Common myeloid progenitor, CD34-positive (primary cell): ENCODE measurements at places on chromosomes 3 and 15.

- no peaks in the 10 kb centered on the region for H3K27me3 ChIP-seq
- peak; percentile 25 for DNase-seq
- peaks cover 5% of the 10 kb centered on the region for H3K4me1 ChIP-seq
- H3K4me3 ChIP-seq = no peak overlapping the region
- no peak overlapping the region for H3K27ac ChIP-seq
Observed at GRCh38 chr3:133464573-133464972, 64.7 kb downstream of the BFSP2 start.

DNA sequence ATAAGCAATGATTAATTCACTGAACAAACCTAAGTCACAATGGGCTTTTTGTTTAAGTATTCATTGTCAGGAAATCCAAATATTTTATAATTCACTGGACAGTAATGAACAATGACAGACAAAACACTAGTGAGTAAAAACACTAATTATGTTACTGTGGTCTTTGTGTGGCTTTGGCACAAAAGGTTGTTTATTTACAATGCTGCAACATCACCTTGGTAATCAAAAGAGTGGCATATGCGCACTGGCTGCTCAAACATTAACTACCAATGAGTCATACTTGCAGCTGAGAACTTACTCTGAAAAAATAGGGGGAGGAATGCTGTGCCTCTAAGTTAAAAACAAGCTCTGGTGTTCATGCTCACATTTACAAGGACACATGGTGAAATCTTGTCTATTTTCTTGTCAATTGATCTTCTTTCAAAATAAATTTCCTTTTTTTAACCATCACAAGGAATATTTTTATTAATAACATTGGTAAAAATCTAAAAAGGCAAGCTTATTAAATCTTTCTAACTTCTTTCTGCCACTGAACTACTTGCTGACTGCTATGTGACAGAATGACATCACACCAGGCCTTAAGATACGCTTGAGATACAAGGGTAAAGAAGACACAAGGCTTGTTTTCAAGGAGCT lies 85.2 kb upstream of the PPIB start:
- DNase-seq = peak; percentile 70
- H3K4me3 ChIP-seq = no peak overlapping the region
- no peak overlapping the region for H3K27ac ChIP-seq
- no peaks in the 10 kb centered on the region for H3K27me3 ChIP-seq
- H3K36me3 ChIP-seq = no peaks in the 10 kb centered on the region
- peaks cover 1% of the 10 kb centered on the region for H3K4me1 ChIP-seq

- no peak for DNase-seq
Observed at GRCh38 chr15:74251131-74251811, 15.1 kb downstream of the CCDC33 start.

DNA sequence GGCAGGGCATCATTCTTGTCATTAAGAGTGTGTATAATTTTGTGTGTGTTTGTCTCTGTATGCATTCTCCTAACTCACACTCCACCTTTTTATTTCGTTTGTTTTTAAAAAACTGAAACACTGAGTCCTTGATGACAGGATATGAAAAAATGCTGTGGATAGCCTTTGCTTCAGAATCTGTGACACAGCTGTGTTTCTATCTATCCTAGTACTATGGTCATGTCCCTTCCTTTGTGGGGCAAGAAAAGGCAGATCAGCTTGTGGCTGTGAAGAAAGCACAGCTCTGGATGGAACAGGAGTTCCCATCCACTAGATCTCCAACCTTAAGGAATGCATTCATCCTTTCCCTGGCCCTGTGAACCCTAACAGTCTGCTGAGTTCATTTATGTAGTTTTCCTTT lies 60.3 kb downstream of the OTOL1 start:
- DNase-seq = no peak
- H3K4me3 ChIP-seq = no peak overlapping the region
- no peaks in the 10 kb centered on the region for H3K36me3 ChIP-seq

GRCh38 chr15:67512140-67512539 lies 8.8 kb upstream of the C15orf61 start:
- DNase-seq = no peak
- peaks cover 11% of the 10 kb centered on the region for H3K36me3 ChIP-seq
- no peaks in the 10 kb centered on the region for H3K27me3 ChIP-seq
- H3K4me3 ChIP-seq = no peak overlapping the region
